ENCODE measurements at places on chromosomes 12 and 14.

DNA sequence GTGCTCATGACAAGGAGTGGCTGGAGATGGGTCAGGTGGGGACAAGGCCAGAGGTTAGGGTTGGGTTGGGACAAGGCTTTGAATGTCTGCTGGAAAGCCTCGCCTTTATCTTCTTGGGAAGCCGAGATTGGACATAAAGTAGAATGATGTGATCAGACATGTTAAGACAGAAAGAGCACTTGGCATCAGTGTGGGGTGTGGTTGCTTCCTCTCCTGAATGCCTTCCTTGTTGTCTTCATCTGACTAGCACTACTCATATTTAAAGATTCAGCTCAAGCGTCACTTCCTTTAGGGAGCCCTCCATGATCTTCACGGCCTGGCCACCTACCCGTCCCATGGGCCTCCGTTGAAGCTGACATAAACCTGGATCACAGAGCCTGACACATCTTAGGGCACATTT lies 14.8 kb upstream of the C12orf75 start:
- DNase-seq = no peak

DNA sequence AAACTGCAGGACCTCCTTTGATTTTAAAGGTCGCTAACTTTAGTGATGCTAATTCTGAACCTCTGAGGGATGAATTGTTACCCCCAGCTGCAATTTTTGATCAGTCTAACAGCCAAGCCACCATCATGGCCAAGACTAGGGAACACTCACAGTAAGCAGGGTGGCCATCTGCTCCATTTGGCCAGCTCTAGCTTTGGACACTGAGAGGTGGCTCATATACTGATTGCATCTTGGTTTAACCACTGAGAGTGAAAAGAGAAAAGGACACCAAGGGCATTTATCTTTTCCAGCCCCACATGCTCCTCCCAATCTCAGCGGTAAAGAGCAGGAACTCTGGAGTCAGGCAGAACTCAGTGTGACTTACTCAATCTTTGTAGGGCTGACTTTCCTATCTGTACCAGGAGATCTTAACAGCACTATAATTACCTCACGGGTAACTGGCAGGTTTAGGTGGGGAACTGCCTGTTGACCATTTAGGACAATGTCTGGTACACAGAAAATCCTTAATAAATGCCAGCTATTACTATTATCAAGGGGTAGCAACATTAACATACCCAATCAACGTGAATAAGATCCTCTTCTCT lies 6.2 kb downstream of the LPCAT3 start:
- no peak for DNase-seq

DNA sequence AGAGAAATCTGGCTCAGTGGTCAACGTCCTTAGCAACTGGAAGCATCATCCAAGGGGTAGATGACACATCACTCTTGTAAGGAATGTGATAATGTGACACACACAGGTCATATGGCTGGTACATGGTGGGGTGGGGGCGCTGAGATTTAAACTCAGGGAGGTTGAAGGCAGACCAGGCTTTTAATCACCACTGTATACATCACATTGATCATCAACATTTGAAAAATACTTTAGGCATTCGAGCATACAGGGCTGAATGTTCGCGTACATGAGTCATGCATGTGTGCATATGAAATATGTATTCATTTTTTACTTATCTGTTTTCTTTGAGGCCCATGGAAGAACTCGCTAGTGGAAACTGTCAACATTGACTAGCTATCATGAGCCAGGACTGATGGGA lies 976.4 kb downstream of the VRK1 start:
- DNase-seq = no peak

DNA sequence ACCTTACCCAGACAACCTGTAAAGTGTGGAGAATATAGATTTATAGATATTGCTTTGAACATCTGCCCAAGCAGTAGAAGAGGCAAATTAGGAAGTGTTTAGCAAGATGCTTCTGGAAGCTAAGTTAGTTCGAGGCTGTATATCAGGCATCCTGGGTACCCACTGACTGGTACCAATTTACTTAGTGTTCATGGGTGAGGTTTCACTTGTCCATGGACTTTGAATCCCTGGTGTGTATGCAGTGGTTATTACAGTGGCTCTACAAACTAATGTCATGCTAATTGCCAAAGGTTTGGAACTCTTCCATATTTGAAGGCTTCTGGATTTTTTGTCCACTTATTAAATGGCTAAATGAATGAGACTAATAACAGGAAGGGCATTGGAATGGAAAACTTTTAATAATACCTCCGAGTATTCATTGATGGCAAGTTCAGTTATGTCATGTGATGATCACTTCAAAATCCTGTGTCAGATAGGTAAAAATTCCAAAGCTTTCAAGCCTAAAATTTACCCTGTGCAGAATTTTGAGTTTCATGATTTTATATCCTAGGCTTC lies at the start of gene OR4E2:
TSS of gene OR4E2 (plus strand) at position 505 of the 555 bp plus-strand sequence. CDS start 11,248 bp downstream, outside the sequence.
- DNase-seq = no peak

GRCh38 chr12:95978774-95979173 lies 17.4 kb downstream of the HAL start:
- no peak for DNase-seq

DNA sequence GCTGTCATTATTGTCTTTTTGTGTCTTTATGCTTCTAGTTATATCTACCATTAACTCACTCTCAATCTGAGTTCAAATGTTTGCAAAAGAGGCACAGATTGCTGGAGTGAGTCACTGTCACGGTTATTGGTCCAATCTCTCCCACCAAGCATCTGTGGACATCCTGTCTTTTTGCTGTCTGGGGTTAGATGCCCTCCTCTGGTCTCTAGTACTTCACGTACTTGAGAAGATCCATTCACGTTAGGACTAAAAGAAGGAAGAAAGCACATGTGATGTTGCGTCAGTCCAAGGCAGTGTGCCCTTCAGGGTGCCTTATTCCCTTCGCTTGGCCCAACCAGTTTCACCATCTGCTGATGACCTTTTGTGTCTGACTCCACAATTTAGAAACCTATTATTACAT lies 72.3 kb upstream of the STXBP6 start:
- no peak for DNase-seq
